ENCODE measurements at places on chromosomes 5 and 9.

GRCh38 chr9:133905493-133905892 is 86.6 kb downstream of the VAV2 start:
- DNase-seq, result no peak

- DNase-seq, result no peak
These were observed 57.8 kb upstream of the C5orf46 start for GRCh38 chr5:147963948-147964693.

DNA sequence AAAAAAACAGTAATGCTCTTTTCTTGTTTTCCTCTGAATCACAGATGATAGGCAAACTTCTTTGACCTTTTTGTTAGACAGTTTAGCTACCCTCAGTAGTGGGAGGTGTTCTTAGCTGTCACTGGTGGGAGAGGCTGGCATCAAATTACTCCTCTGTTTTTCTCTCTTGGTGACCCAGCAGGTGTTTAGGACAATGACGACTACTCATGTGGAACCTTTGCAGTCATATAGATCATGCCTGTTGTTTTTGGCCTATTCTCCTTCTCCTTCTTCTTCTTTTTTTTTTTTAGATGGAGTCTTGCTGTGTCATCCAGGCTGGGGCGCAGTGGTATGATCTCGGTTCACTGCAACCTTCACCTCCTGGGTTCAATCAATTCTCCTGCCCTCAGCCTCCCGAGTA is 15.4 kb upstream of the NPR2 start:
- DNase-seq, result no peak

DNA sequence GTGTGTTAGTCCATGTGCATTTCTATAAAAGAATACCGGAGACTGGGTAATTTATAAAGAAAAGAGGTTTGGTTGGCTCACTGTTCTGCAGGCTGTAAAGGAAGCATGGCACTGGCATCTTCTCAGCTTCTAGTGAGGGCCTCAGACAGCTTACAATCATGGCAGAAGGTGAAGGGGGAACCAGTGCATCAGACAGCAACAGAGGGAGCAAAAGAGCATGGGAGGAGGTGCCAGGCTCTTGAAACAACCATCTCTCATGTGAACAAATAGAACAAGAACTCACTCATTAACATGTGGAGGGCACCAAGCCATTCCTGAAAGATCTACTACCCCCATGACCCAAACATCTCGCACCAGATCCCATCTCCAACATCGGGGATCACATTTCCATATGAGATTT is 89.2 kb upstream of the IL33 start:
- DNase-seq, result no peak

GRCh38 chr9:111198936-111199335 is 131.1 kb downstream of the OR2K2 start:
- DNase-seq, result peak; percentile 44

DNA sequence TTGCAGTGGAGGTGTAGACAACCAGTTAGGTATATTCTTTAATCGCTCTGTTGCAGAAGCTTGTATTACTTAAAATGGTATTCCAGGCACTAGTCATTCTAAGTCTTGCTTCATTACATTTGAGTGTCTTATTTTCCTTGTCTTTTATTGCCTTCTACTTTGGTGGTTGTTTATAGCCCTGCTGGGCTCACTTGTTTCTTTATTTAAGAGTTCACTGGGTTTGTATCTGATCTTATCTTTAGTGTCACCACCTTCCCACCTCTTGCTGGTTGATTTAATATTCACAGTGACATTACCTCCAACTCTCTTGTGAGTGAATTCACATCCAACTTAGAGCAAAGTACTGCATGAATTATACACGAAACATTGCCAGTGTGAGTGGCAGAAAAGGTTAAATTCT is 83.6 kb upstream of the BNC2 start:
- no peak for DNase-seq

- DNase-seq, result no peak
These were observed 729.8 kb downstream of the EFNA5 start for GRCh38 chr5:106940986-106941385.

DNA sequence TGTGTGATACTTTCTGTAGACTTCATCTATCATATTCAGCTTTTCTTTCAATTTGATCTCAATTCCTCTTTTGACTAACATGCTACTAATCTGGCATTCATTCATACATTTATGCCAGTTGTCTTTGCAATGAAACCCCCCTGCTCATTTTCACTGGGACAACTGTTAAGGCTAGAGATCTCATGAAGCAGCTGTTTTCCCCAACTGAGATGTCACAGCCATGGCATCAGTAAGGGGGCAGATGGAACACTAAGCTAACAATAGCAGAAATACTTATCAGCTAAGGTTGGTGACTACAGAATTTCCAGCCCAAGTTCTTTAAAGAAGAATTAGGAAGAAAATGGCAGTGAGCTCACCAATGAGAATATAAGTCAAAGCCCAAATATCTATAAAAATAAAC is 9.4 kb downstream of the TMED7 start:
- no peak for DNase-seq

- DNase-seq, result no peak
These were observed 161.5 kb downstream of the SEC61B start for GRCh38 chr9:99383536-99383935.

- DNase-seq, result peak; percentile 74
These were observed 186.8 kb downstream of the TTLL11 start for GRCh38 chr9:121906074-121906870.

GRCh38 chr9:100281676-100282387 is 70.9 kb downstream of the TEX10 start:
- no peak for DNase-seq

- peak; percentile 69 for DNase-seq
These were observed 373.6 kb downstream of the ADGRV1 start for GRCh38 chr5:90932052-90932699.

DNA sequence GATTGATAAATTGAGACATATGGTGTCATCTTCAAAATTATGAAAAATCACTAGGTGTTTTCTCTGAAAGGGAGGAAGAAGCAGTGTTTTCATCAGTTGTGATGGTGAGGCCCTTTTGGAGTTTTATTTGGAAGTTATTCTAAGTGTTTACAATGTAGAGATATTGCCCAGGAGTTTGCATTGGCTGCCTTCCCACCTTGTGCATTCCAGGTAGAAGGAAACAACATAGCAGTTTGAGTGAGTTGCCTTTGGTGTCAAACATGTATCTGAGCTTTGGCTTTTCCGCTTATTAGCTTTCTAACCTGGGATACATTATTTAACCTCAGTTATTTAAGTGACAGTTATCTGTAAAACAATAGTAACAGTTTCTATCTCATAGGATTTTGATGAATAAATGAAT is 122.5 kb downstream of the SCAMP1 start:
- DNase-seq, result no peak

DNA sequence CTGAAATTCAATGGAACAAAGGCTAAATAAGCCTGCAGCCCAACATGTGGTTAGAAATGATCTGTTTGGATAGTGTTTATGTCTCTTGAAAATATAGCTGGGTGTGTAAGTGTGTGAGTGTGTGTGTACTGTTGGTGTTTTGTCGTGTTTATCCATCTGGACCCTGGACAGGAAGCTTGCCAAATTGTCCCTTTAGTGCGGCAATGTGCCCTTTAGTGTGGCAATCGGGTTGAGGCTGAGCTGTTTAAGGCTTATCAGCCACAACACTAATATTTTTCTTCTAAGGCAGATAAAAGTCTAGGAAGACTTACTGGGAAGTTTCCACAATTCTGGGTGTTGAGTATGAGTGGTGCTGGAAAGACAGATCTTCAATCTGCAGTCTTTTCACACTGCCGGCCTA is 180.2 kb downstream of the YTHDC2 start:
- DNase-seq, result no peak

GRCh38 chr5:148428848-148429247 is 45.1 kb downstream of the FBXO38 start:
- DNase-seq, result no peak

DNA sequence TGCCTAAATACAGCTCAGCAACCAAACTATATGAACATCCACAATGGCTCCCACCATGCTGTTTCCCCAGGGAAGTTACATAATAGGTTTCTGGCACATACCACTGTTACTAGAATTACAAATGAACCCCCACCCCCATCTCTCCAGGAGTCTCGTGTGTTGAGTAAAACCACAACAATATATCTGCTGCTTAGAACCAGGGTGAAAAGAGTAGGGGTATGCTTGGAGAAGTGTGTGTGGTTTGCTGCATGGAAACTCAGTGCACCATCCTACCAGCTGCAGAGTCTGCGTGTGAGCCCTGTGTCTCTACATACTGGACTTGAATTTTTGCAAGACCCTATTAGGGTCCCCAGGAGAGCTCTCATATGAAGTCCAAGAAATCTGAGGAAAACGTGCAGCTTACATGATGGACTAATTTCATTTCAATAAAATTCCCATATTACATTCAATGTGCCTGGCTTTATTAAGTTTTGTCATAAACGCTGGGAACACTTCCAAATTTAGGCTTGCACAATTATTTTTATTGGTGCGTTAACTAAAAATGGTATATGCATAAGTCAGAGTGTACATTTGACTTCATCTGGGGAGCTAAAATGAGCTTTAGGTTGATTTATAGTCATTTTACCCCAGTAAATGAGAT is 104.5 kb upstream of the NFIB start:
- DNase-seq, result no peak

DNA sequence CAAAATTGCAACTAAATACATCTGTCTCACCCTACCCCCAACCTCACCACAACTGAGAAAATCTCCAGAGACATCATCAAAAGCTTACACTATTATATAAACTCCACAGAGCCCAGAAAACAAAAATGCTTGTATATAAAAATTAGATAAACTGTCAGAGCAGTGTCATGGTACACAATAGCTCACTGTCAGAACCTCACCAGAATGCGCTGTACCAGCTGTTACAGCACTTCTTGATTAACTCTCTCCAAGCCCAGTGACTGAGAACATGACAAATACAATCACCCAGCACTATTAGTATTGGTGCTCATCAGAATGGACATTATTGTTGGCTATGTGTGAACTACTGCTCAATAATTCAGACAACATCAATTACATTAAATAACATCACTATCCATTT is 65.7 kb downstream of the ZDHHC21 start:
- DNase-seq, result no peak

All from fibroblast of mammary gland (primary cell).